GM06990 (cell line): ENCODE measurements at places on chromosomes 12 and 14.

DNA sequence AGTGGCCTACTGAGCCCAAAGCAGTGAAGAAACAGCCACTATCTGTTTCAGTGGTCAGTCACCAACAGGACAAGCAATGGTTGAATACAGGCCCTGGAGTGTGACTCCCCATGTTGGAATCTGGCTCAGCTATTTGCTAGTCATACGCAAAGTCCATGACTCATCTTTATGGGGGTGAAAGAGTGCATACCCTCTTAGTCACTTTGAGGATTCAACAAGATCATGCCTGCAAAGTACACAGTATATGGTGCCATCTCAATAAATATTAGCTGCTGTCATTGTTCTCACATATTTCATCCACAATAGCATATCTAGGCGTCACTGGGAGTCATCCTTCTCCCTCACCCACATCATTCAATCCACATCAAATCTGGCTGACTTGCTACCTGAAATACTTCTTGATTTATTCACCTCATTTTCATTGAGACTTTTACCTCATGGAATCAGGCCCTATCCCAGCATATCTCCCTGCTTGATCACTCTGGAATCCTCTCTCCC, 26.4 kb upstream of the STAB2 start:
- DNase-seq, result no peak

DNA sequence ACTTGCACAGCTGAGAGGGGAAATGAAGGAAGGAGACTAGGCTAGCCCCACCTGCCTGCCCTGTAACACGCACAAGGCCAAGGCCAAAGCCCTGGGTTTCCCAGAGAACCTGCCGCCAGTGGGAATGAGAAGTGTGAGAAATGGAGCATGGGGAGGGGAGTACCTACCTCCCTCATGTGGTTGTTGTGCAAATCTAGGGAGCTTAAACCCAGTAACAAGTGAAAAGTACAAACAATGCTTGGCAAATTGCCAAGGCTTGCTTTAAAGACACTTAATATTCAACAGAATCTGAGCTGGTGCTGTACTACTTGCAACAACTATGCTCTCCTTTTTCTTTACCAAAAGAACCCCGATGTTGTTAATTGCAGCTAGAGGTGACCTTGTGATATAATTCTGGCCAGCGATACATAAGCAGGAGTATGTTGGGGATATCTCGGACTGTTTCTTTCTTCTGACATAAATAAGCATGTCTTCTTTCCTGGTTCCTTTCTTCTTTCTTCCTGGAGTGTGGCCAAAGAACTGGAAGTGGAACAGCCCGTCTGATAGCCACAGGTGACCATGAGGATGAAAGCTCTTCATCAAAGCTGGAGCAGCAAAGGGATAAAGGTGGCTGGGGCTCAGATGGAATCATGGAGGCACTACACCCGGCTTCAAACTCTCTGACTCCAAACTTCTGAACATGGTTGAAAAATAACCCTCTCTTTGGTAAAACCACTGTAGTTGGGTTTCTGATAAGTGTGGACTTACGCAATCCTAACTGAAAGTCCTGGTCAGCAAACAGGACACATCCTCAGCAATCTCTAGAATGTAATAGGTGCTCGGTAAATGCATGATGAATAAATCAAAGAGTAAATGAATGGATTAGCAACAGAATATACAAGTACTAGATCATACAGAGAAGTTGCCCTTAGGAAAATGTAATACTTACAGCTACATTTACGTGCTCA, 207.9 kb downstream of the NUAK1 start:
- no peak for DNase-seq

GRCh38 chr12:108618079-108618952, 15.4 kb downstream of the SELPLG start:
- DNase-seq, result peak; percentile 83

DNA sequence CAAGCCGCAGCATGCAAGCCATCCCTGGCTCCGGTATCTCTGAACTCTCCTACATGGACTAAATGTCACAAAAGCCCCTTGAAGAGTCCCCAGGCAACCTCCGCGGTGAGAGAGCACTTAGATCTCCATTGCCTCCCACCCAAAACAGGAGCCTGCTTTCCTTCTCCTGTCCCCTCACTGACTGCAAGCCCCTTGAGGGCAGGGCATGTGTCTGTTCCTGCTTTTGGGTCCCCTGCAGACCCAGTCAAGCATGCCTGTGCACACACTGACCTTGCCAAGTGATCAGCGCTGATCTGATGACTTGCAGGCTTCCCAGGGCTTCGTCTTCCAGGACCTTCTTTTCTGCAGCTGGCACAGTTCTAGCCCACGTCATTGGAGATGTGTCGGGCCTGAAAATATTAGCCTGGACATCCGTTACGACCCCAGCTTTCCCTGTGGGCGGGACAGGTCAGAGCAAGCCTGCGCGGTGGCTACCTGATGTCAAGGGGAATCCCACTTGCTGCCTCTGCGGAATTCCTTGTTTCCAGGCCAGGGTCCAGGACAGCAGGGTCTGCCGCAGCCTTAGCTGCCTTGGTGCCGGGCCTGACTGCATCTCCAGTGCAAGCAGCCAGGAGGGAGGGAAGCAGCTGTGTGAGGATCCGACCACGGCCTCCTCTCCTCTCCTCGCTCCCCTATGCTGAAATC, 92.5 kb downstream of the FBXL14 start:
- no peak for DNase-seq

DNA sequence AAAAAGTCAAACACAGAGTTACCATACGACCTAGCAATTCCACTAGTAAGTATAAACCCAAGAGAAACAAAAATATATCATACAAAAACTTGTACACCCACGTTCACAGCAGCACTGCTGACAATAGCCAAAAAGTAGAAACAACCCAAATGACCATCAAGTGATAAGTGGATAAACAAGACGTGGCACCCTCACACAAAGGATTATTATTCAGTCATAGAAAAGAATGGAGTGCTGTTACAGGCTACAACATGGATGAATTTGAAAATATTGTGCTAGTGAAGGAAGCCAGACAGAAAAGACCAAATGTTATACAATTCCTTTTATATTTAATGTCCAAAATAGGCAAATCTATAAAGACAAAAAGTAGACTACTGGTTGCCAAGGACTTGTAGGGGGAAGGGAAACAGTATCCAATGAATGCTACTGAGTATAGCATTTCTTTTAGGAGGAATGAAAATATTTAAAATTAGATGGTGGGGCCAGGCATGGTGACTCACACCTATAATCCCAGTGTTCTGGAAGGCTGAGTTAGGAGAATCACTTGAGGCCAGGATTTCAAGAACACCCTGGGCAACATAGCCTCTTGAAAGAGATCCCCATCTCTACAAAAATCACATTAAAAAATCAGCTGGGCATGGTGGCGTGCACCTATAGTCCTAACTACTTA, 41.9 kb downstream of the SPTLC2 start:
- DNase-seq, result no peak

DNA sequence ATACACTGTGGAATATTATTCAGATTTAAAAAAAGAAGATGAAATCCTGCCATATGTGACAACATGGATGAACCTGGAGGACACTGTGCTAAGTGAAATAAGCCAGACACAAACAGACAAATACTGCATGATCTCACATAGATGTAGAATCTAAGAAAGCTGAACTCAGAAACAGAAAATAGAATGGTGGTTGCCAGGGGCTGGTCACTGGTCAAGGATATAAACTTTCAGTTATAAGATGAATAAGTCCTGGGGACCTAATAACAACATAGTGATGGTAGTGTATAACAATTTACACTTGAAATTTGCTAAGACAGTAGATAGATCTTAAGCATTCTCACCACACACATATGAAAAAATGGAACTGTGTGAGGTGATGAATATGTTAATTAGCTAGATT, 161.3 kb upstream of the TMCC3 start:
- DNase-seq, result no peak

DNA sequence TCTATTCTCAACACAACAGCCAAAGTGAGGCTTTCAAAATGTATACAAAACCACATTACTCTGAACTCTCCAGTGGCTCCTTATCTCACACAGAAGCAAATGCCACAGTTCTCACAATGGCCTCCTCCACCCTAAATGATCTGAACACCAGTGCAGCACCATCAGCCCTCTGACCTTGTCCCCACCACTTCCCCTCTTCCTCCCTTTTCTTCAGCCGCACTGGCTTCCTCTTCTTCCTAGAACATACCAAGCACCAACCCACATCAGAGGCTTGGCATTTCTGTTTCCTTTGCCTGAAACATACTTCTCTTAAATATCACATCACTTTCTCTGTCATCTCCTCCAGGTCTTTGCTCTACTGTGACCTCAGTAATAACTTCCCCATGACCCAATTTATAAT, 66.3 kb downstream of the GPR135 start:
- DNase-seq, result no peak

GRCh38 chr12:92136965-92137721, 8.5 kb downstream of the BTG1 start:
- no peak for DNase-seq

DNA sequence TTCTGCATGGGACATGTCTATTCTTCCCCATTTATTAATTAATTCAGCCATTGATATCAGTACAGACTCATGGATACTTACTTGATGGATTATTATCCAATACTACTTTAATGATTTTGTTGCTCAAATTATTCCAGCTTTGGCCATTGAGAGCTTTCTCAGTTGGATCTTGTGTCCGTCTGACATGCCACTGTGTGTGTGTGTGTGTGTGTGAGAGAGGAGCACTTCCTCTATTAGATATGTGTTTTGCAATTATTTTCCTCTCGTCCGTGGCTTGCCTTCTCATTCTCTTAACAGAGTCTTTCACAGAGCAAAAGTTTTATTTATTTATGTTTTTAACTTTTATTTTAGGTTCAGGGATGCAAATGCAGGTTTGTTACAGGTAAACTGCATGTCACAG, 194.2 kb downstream of the ADGRD1 start:
- no peak for DNase-seq

GRCh38 chr12:12891080-12891880, at the start of gene GPRC5A:
GPRC5A (plus strand) TSS chr12:12891562; CDS start chr12:12908250, 16,688 bp downstream.
- peak; percentile 30 for DNase-seq

DNA sequence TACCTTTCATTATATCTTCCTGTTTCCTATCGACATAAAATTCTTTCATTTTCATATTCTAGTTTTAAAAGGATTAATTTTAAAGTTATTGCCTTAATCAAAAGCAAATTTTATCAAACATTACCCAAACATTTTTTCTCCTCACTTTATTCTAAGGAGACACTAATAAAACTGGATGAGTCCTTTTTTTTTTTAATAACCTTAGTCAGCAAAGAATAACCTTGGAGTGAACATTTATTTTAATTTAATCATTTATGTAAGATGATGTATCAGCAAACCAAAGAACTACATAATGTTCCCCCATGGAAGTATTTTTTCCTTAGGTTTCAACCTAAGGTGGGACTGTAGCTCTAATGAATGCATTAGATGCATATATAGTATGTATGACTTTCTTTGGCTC, 83.9 kb downstream of the RAD52 start:
- no peak for DNase-seq

DNA sequence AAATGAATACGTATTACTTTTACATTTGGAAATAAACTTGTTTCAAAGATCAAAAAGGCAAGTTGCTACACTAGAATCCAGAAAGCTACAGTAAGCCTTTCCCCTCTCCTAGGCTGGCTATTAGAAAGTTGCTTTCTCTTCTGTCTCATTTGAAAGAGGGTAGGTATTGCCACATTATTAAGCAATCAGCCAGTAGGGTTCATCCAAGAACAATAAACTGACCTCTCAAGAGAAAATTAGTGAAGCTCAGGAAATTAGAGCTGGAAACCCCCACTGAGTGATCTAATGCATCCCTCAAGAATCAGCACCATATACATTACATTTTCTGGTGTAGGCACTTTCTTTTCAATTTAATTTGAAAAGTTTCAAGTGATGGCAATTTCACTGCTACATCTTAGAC, 4.5 kb upstream of the TMEM233 start:
- DNase-seq, result no peak

DNA sequence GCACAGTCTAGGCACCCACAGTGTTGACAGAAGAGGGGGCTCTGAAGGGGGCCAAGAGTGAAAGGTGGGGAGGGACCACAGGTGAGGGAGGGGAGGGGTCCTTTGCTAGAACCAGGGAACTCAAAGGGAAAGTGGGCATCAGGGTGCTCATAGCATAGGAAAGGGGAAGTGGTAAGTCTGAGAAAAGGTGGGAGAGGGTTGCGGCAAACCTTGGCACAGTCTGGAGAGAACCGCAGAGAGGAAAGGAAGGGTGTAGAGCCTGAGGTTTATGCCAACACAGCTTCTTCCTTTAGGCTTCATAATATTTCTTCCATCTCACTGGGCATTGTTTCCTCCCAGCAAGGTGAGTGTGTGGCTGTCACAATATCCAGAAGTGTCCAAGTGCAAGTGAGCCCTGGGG, 11.5 kb upstream of the PLEK2 start:
- DNase-seq, result no peak

DNA sequence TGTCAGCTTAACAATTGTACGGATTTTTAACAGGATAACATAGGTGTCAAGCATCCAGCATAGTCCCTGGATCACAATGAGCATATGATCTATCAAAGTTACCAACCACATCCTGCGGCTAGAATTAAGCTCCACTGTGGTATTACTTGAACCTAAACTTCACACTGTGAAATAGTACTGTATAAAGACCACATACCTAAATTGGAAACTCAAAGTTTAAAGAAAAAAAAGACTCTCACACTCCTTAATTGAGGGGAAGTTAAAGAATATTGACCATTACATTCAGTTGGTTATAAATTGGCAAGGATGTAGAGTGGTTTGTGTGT, 133.0 kb upstream of the PZP start:
- no peak for DNase-seq

GRCh38 chr12:41802803-41803202, 341.9 kb downstream of the GXYLT1 start:
- DNase-seq, result no peak

- DNase-seq, result no peak
These were observed 66.1 kb downstream of the PDZRN4 start for GRCh38 chr12:41254004-41254914.

GRCh38 chr12:103758310-103759089, 82.5 kb downstream of the NT5DC3 start:
- DNase-seq, result no peak

- no peak for DNase-seq
These were observed 6.9 kb downstream of the MAP3K9 start for GRCh38 chr14:70802379-70802778.

DNA sequence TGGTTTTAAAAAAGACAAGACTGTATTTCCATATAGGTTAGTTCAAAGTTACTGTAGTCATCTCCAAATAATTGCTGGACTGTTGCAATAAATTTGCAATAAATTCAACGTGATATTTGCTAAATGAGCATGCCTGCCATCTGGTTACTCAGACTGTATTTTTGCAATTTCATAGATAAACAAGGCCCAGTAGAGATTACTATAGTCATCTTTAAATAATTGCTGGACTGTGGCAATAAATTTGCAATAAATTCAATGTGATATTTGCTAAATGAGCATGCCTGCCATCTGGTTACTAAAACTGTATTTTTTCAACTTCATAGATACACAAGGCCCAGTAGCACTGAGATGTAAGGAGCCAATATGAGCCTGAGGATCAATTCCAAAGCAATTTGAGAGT, 5.6 kb downstream of the NTN4 start:
- DNase-seq, result no peak

- no peak for DNase-seq
These were observed 8.5 kb downstream of the CFAP54 start for GRCh38 chr12:96497855-96498254.

- no peak for DNase-seq
These were observed 136.5 kb upstream of the VRK1 start for GRCh38 chr14:96660667-96661066.
